ENCODE measurements at places on chromosomes 5 and 9.

DNA sequence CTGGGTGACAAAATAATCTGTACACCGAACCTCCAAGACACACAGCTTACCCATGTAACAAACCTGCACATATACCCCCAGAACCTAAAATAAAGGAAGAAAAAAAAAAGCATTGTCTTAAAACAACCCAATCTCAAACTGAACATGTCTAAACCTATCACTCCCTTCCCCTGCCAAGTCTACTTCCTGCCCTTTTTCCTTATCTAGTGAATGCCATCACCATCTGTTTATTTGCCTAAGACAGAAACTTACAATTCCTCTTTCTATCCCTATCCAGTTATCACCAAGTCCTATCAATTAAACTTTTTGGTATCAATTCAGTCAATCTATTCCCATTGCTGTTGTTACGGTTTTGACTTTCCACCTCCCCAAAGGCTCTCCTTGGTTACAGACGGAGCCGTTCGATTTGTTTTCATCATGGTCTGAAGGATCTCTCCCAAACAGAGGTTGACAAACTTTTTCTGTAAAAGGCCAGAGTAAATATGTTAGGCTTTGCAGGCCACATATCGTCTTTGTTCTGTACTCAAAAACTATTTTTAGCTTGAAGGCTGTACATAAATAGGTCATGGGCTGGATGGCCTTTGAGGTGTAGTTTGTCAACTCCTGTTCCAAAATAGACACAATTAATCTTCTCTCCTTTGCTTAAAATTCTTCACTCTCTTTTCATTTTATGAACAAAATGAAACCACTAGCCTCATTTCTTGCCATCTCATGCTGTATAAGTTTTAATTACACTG is 12.1 kb downstream of the NOL8 start:
- no peak for DNase-seq

DNA sequence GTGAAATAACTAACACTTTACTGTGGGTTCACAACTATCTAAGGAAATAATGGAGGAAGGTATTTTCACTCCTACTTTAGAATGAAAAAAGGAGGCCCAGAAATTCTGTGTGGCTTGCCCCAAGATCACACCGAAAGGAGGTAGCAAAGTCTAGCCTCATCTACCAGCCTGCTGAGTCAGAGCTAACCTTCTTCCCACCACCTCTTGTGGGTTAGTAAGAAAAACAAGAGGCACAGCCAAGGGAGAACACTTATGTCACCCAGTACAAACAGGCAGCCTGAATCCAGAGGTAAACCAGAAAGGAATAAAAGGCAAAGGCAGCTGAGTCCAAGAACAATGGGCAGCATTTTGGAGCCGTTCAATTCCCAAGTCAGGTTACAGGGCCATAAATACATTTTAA is 91.9 kb upstream of the RASEF start:
- DNase-seq, result no peak

DNA sequence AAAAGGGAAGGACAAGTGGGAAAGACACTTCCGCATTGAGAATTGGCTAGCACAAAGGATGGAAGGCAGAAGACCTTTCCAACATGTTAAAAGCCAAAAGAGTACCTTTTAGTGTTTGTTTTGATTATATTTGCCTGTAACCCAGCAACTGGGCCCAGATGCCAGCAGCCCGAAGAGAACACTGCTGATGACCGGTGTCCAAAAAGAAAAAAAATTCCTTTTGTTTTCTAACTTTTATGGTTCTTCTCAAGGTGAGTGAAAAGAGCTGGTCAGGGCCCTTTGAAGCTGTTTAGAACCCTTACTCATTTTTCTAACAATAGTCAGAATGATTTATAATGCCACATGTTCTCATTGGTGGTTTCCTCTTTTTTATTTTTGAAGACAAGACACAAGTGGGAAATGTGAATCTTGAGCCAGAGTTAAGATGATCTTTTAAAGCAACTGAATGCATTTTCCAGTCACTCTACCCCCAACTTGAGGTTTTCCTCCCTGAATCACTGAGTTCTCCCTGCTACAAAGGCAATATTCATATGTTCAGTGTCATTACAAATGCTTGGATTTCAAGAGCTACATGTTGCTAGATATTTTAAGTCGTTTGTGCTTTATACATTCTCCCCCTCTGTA is 32.3 kb upstream of the ZNF462 start:
- DNase-seq, result no peak

DNA sequence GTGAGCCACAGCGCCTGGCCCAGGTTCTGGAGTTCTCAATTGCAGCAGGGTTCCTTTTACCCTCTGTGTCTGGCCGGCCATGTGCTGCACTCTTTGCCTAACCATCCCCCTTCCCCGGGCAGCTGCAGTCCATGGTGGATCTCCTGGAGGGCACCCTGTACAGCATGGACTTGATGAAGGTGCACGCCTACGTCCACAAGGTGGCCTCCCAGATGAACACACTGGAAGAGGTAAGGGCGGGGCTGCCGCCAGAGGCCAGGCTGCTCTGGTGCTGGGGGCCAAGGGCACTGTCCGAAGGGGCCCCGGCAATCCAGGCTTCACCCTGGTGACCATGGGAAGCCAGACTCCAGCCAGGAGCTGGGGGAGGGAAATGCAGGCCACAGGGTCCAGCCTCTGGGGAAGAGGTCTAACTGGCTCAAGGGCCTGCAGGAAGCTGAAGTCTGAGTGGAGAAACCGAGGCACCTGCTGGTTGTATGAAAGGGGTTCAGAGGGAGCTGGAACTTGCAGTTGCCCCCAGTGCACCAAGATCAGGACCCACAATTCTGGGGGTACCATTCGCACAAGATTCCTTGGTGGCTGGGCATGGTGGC is 18.1 kb downstream of the OLFML2A start:
- no peak for DNase-seq

GRCh38 chr9:96450613-96451528 is 902 bp downstream of the HABP4 start:
- no peak for DNase-seq
